Peyer's patch (tissue), 4 donors: ENCODE measurements at places on chromosomes 5 and 9. TPM values are rescaled to one million over a fixed set of nuclear protein-coding genes. Genes with fewer than 3 reads are reported as not detected.

DNA sequence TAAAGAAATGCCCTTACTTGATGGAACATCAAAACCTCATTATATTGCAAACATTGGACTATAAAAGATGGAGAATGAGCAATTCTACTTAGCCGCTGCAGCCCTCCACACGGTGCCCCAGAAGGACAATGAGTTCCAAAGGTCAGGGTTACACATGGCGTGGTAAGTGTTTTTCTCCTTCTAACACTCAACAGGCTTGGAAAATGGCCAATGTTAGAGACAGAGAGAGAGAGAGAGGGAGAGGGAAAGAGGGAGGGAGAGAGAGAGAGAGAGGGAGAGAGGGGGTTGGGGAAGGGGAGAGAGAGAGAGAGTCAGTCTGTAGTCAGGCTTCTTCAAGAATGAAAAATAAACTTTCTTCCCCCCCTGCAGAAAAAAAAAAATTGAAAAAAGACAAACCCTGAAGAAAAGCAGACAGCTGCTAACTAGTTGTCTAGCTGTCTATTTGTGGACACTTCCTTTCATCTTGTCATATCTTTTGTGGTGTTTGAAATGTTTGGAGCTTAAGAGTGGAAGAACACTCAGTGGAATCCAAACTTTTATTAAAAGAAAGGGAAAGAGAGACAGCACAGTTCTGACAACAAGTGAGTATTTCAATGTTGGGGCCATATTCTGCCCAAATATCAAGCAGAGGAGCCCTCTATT is 324.8 kb downstream of the TMEM38B start:
- no peaks in the 10 kb centered on the region for H3K27me3 ChIP-seq
- H3K4me1 ChIP-seq, result no peaks in the 10 kb centered on the region
- H3K36me3 ChIP-seq, result no peaks in the 10 kb centered on the region
- DNase-seq, result no peak
- H3K27ac ChIP-seq, result no peak overlapping the region

- H3K4me3 ChIP-seq, result no peak overlapping the region
- H3K27ac ChIP-seq, result no peak overlapping the region
- H3K4me1 ChIP-seq, result no peaks in the 10 kb centered on the region
- no peaks in the 10 kb centered on the region for H3K36me3 ChIP-seq
- H3K27me3 ChIP-seq, result no peaks in the 10 kb centered on the region
Measured at GRCh38 chr5:167770461-167770860, 521.0 kb upstream of the WWC1 start.

DNA sequence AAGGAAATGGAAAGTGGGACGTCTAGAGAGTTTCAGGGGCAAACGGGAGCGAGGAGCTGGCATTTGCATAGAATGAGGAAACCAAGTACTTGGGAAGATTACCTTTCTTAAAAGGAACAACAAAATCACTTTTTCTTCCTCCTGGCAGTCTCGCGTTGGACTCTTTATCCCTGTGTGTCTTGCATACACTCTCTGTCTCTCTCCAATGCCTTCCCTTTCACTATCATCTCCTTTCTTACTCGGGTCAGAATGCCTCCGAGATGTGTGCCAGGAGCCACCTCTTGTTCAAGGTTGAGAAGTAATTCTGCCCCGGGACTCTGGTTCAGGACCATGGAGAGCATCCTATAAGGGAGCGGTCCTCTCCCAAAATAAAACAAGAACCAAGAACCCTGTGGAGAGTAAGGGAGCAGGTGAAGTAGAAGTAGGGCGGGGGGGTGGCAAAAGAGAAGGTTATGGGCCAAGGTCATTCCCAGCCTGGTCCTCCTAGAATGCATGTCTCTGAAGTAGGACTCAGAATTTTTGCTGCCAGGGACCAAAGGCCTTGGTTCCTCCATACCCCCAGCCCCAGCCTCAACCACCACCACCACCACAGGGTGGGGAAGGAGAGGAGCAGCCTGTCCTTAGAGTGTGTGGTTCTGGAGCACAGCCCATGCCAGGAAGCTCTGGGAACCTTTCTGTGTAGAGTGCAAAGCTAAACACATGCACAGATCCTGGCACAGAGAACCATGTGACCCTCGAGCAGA is 72.1 kb upstream of the ARAP3 start:
- no peak for DNase-seq
- H3K36me3 ChIP-seq, result no peaks in the 10 kb centered on the region
- H3K27me3 ChIP-seq, result no peaks in the 10 kb centered on the region
- no peak overlapping the region for H3K27ac ChIP-seq

GRCh38 chr5:68000805-68001204 is 214.8 kb upstream of the PIK3R1 start:
- no peak overlapping the region for H3K27ac ChIP-seq
- no peaks in the 10 kb centered on the region for H3K27me3 ChIP-seq
- no peak for DNase-seq
- H3K4me1 ChIP-seq, result peaks cover 11% of the 10 kb centered on the region
- no peak overlapping the region for H3K4me3 ChIP-seq

GRCh38 chr9:115551396-115551795 is 433.4 kb upstream of the TNC start:
- H3K27me3 ChIP-seq, result no peaks in the 10 kb centered on the region
- no peak overlapping the region for H3K27ac ChIP-seq
- DNase-seq, result no peak
- no peak overlapping the region for H3K4me3 ChIP-seq

GRCh38 chr5:59519338-59519737 is 374.2 kb downstream of the PDE4D start:
- H3K4me1 ChIP-seq, result no peaks in the 10 kb centered on the region
- H3K27me3 ChIP-seq, result no peaks in the 10 kb centered on the region
- no peaks in the 10 kb centered on the region for H3K36me3 ChIP-seq
- H3K27ac ChIP-seq, result no peak overlapping the region
- DNase-seq, result no peak

DNA sequence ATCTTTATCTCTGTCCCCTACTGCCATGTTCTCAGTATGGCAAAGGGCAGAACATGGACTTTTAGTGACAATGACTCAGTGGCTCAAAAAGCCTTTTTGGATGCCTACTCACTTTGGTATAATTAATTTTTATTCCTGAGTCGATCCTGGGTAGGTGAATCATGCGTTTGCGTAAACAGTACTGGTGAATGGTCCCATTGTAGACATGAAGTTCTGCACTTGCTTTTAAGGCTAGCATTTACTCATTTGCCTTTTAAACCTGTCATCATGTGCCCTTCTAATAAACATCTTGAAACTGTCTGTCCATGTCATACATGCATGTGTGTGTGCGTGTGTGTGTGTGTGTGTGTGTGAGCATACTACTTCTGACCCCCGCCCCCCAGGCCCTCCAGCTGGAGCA is 223.0 kb downstream of the AUH start:
- no peaks in the 10 kb centered on the region for H3K4me1 ChIP-seq
- H3K36me3 ChIP-seq, result no peaks in the 10 kb centered on the region
- no peak overlapping the region for H3K27ac ChIP-seq
- no peak overlapping the region for H3K4me3 ChIP-seq
- H3K27me3 ChIP-seq, result no peaks in the 10 kb centered on the region

- H3K27me3 ChIP-seq, result no peaks in the 10 kb centered on the region
- H3K36me3 ChIP-seq, result no peaks in the 10 kb centered on the region
- H3K4me1 ChIP-seq, result no peaks in the 10 kb centered on the region
- no peak for DNase-seq
- H3K27ac ChIP-seq, result no peak overlapping the region
Measured at GRCh38 chr9:85172001-85172978, 502.8 kb downstream of the NTRK2 start.

DNA sequence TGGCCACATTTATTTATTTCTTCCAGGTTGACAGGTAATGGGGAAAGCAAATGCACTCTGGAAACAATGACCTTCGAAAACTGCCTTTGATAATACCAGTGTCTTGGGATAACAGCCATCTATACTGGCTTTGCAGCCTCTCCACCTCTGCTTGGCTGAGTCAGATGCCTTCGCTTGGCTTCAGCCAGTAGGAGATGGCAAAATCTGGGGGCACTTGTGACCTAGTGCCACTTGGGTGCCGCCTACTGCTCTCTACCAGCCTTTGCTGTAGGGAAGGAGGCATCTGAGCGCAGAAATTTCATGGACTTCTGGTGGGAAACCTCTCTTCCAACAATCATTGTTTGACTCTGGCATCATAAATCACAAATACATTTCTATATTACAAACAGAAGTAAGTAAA is 21.8 kb downstream of the FYB1 start:
- H3K4me3 ChIP-seq, result peak overlapping the region; percentile 30
- no peaks in the 10 kb centered on the region for H3K4me1 ChIP-seq
- H3K36me3 ChIP-seq, result no peaks in the 10 kb centered on the region
- DNase-seq, result no peak

DNA sequence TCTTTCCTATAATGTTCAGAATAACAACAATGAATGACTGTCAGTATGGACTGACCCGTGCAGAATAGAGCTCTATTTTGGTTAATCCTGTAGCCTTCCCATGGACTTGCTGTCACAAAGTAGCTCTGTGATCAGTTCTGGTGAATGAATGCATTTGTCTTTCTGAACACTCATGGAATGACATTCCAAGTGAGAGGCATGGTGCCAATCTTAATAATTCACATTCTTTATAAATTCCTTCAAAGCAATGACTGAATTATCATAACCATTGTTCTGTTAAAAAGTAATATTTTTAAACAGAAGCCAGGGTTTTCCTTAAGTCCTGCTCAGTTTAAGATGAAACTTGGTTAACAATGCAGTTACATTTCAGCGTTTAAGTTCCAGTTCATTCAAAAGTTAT is 360.5 kb downstream of the ICE1 start:
- H3K27me3 ChIP-seq, result no peaks in the 10 kb centered on the region
- H3K27ac ChIP-seq, result no peak overlapping the region
- no peak overlapping the region for H3K4me3 ChIP-seq
- no peak for DNase-seq
- H3K36me3 ChIP-seq, result no peaks in the 10 kb centered on the region

- no peaks in the 10 kb centered on the region for H3K27me3 ChIP-seq
- no peak overlapping the region for H3K4me3 ChIP-seq
- no peak overlapping the region for H3K27ac ChIP-seq
- H3K36me3 ChIP-seq, result no peaks in the 10 kb centered on the region
- DNase-seq, result no peak
Measured at GRCh38 chr9:90095682-90096081, 490.9 kb downstream of the GADD45G start.

DNA sequence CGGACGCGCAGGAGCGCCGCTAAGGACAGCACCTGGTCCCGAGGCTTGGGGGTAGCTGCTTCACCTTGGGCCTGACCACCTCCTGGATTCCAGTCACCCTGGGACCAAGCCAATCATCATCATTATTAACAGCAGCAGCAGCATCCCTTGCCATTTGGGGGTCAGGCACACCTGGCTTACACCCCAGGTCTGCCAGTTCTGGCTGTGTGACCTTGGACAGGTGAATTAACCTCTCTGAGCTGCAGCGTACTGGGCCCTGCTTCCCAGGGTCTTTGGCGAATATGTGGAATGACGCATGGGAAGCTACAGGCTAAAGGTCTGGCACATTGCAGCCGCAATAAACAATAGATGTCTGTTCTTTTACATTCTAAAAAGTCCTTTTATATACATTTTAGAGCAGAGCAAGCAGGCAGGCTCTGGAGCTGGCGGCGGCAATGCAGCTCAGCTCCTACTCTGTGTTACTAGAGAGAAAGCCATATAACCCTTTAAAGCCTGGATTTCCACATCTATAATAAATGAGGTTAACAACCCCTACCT is 97.8 kb upstream of the CPLX2 start:
- DNase-seq, result no peak
- no peak overlapping the region for H3K4me3 ChIP-seq
- no peaks in the 10 kb centered on the region for H3K36me3 ChIP-seq
- H3K27ac ChIP-seq, result no peak overlapping the region
- no peaks in the 10 kb centered on the region for H3K4me1 ChIP-seq
- peaks cover 5% of the 10 kb centered on the region for H3K27me3 ChIP-seq

DNA sequence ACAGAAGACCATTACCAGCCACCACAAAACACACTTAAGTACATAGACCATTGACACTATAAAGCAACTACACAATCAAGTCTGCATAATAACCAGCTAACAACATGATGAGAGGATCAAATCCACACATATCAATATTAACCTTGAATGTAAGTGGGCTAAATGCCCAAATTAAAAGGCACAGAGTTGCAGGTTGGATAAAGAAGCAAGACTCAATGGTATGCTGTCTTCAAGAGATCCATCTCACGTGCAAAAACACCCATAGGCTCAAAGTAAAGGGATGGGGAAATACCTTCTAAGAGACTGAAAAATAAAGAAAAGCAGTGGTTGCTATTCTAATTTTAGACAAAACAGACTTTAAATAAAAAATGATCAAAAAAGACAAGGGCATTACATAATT is 113.6 kb upstream of the CD180 start:
- H3K27ac ChIP-seq, result no peak overlapping the region
- H3K36me3 ChIP-seq, result no peaks in the 10 kb centered on the region
- H3K4me1 ChIP-seq, result no peaks in the 10 kb centered on the region
- H3K27me3 ChIP-seq, result no peaks in the 10 kb centered on the region
- no peak for DNase-seq
- H3K4me3 ChIP-seq, result no peak overlapping the region

DNA sequence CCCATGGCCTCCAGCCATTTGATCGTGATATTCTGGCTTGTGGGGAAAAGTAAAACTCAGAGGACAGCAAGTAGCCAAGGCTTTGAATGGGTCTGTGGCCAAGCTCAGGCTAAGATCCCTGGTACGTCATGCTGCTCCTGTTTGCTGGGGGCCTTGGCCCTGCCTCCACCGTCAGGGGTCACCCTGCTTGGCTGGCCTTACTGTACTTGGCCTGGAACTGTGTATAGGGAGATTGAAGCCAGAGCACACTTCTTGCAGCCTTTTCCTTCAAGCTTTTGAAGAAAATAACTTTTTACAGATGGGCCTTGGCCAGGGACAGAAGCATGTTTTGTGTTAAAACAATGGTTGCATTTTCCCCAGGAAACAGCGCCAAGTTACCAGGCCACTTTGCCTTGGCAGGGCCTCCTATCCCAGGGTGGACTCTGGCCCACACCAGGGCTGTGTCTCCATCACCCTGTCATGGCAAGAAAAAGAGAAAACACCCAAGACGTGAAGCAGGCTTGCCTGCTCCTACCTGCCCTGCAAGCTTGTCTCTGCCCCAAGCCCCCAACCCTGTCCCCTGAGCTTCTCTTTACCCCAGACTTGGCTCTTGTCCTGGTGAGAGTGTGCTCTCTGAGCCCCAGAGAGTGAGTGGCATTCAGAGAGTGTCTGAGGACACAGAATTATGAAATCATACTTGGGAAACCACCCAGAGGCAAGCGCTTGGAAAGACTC is 286.9 kb downstream of the GADD45G start:
- H3K4me3 ChIP-seq, result no peak overlapping the region
- no peaks in the 10 kb centered on the region for H3K36me3 ChIP-seq
- H3K27ac ChIP-seq, result peak overlapping the region; percentile 63
- H3K4me1 ChIP-seq, result no peaks in the 10 kb centered on the region
- no peaks in the 10 kb centered on the region for H3K27me3 ChIP-seq

DNA sequence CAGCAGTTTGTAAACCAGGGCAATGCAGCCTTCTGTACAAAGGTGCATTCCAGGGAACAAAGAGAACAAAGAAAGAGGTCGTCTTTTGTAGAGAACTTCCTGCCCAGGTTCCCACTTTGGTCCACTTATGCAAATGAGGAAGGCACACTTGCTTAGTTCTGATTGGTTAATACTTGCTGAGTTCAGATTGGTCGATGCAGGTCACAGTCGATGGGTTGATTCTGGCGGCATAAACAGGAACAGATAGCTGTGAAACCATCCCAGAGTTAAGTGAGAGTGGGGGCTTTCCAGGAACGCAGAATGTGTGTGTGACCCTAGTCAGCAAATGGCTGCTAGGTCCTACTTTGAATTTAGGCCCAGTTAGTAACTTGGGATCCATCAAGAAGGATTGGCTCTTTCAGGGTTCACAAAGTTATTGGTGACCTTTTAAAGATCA is 1.8 kb upstream of the ADAMTS13 start:
- H3K4me1 ChIP-seq, result peaks cover 10% of the 10 kb centered on the region
- H3K27ac ChIP-seq, result peak overlapping the region; percentile 13
- H3K36me3 ChIP-seq, result no peaks in the 10 kb centered on the region
- no peaks in the 10 kb centered on the region for H3K27me3 ChIP-seq
- no peak overlapping the region for H3K4me3 ChIP-seq

ADAMTS2 gene
- 90.0 TPM for total RNA-seq

RBM18 gene
- total RNA-seq, result 4.5 TPM

STXBP1 gene
- total RNA-seq, result 4.4 TPM

SPATA31C1 gene
- total RNA-seq, result not detected
